ENCODE measurements at places on chromosomes 7 and 10. TPM values are rescaled to one million over a fixed set of nuclear protein-coding genes. Genes with fewer than 3 reads are reported as not detected.

DNA sequence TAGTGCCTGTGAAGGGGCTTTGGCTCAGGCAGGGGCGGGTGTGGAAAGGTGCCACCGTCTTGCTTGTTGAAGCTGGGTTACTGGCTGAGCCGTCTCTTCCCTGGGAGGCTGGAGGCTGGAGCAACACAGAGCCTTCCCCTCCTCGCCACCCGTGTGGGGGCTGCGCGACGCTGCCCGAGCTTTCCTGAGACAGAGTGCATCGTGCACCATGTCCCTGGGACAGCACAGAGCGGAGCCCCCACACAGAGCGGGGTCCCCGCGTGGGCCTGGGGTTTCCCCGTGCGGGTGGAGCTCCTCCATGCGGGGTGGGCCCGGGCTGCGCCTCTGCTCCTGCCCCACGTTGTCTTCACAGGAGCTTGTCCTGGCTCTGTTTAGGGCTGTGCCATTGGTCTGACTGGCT lies 69.9 kb downstream of the INPP5A start:
- DNase-seq: no peak

GRCh38 chr7:16504019-16504418 lies 22.6 kb upstream of the LRRC72 start:
- DNase-seq: no peak

- no peak for DNase-seq
These were observed 182.8 kb upstream of the CDC14C start for GRCh38 chr7:48741545-48741944.

GRCh38 chr10:51001587-51001986 lies 72.7 kb upstream of the PRKG1 start:
- no peak for DNase-seq

The ACHE gene
- total RNA-seq: 9.1 TPM

The PON3 gene
- not detected for total RNA-seq

The DRGX gene
- not detected for total RNA-seq

All from CD8-positive, alpha-beta T cell (primary cell).